ENCODE measurements at places on chromosomes 7 and 10.

- no peak for DNase-seq
Observed at GRCh38 chr10:14456870-14457266, 126.1 kb upstream of the FRMD4A start.

DNA sequence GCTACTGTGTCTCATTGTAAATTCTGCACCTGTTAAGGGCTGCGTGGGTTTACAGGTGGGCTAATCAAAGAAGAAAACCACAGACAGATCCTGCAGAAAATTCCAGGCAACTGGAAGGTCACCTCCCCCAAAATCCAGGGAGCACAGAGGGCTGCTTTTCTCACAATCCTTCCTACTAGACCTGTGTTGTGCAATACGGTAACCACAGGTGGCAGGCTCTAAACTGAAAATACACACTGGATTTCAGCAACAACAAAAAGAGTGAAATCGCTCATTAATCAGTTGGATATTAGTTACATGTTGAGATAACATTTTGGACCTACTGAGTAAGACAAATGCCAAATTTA lies 83.2 kb downstream of the SLC16A9 start:
- DNase-seq = peak; percentile 71

DNA sequence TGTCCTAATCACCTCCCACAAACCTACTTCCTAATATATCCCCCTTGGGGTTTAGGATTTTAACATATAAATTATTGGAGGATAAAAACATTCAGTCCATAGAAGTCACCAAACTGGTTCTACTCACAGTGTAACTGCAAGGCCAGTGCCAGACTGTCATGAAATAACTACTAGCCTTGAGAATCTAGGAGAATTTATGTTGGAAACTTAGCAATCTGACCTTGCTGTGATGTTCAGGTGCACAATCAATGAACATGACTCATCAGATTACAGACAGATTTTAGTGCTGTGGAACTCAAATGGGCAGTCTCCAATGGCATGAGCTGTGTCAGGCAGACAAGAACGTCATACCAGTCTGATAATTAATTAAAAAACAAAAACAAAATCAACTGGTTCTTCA lies 571.4 kb upstream of the IGFBP3 start:
- no peak for DNase-seq

GRCh38 chr10:123926401-123927264 lies 35.0 kb upstream of the CPXM2 start:
- no peak for DNase-seq

DNA sequence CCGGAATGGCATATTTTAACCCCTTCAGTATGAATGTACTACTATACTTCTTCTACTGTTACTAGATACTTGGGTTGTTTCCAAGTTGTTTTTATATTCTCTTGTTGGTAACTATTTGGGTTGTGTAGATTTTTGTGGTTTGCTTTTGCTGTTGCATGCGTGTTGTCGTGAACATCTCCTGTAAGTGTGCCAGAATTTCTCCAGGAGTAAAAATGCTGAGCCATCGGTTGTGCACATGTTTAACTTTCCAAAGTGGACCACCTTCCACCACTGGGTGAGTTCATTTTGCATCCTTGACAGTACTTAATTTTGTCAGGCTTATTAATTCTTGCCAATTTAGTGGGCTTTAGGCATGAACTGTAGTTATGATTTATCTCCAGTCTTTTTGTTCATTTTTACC lies 47.9 kb downstream of the CSGALNACT2 start:
- no peak for DNase-seq

All from NCI-H146 (cell line).